ENCODE measurements at places on chromosomes 13 and 19. TPM values are rescaled to one million over a fixed set of nuclear protein-coding genes. Genes with fewer than 3 reads are reported as not detected.

PRTN3 gene
- polyA plus RNA-seq = 2.8 TPM

CASP14 gene
- polyA plus RNA-seq = not detected

CFD gene
- polyA plus RNA-seq = 146 TPM

RAP2A gene
- polyA plus RNA-seq = 13.3 TPM

BCL3 gene
- polyA plus RNA-seq = 97.6 TPM

LYPD5 gene
- 1.9 TPM for polyA plus RNA-seq

ZNF729 gene
- not detected for polyA plus RNA-seq
